ENCODE measurements at places on chromosomes 12 and 14.
A peak's percentile ranks its signal among the peaks of the same experiment; 100 is the strongest.

DNA sequence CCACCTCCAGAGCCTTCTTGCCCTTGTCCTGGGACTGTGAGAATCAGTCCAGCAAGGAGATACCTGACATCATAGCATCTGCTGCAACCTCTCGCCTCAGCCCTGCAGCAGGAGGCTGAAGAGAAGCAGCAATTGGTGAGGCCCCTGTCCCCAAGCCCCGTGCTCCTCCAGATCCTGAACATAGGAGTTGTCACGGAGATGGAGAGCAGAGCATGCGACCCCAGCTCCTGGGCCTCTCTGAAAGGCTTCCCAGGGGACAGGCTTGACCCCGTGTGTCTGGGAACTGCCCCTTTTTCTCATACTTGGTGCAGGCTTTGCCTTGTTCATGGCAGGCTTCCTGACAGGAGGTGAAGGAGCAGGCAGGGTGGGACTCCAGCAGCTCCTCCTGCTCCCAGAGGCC is 127.7 kb upstream of the PZP start:
- no peak for DNase-seq

GRCh38 chr12:70045036-70045435 is 198.2 kb upstream of the CNOT2 start:
- no peak for DNase-seq

DNA sequence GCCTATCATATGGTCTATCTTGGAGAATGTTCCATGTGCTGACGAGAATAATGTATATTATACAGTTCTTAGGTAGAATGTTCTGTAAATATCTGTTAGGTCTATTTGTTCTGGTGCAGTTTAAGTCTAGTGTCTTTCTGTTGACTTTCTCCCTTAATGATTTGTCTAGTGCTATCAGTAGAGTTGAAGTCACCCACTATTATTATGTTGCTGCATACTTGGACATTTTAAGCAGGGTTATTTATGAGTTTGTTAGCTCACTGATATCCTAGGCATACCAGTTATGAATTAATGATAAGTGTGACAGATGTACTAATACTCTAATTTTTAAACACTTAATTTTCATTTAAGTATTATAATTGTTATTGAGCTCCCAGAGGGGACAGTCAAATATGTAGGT is 292.5 kb downstream of the AKAP6 start:
- DNase-seq = no peak

DNA sequence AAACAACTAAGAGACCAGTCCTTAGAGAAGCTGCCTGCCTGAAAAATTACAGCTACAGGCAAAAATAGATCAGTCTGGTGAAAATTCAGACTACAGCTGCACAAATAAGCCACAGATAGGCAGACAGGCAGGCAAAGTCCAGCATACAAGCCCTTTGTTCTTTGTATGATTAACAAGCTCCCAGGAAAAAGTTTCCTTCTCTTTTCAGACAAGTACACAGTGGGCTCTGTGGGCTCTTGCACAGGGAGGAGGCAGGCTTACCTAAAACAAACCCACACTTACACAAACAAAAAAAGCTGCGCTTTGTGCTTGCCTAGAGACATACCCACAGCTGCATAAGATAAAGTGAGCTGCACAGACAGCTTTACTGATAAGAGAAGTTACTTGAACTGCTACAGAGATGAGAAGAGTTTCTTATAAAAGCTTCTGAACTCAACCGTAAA is 7.7 kb downstream of the OR6C68 start:
- no peak for DNase-seq

- DNase-seq = peak; percentile 37
Observed at GRCh38 chr14:101458741-101459550, 102.3 kb upstream of the DIO3 start.

DNA sequence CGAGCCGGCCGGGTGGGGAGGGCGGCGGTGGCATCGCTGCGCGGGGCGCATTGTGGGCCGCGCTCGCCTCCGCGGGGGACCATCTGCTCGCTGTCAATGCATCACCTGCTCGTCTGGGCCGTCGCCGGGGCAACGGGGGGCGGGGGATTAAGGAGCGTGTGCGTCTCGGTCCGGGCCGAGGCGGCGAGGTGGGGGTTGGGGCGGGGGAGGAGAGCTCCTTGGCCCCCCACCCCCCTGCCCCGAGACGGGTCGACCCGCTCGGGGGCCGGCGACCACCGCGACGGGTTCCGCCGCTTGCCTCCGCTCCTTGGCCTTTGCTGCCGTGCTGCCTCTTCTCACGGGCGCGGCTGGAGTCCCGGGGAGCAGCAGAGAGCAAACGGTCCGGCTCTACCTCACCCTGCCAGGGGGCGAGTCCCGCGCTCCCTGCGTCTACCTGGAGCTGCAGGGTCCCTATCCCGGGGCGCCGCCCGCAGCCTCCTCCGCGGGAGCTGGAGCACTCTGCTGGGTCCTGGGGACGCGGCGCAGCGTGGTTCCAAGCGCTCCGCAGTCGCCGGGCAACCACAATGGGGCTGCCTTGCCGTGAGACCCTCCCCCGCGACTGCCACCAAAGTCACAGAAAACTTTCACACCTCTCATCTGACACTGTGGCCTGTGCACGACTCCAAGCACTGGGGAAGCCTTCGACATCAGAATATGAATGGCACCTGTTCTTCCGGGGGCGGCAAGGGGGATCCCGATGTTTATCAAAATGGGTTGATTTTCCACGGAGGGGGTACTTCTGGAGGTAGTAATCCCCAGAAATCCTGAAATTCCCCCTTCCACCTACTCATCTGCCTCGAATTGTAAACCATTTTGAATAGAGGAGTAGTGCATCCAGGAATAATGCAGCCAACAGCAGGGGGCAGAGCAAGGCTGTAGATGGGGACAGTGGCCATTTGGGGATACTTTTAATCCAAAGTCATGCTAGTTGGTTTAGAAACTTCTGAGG is at the start of gene C12orf42:
Gene C12orf42, minus strand, starts transcription at position 500 of the 988 bp plus-strand sequence. CDS start 17,542 bp downstream, outside the sequence.
- DNase-seq = peak; percentile 68

DNA sequence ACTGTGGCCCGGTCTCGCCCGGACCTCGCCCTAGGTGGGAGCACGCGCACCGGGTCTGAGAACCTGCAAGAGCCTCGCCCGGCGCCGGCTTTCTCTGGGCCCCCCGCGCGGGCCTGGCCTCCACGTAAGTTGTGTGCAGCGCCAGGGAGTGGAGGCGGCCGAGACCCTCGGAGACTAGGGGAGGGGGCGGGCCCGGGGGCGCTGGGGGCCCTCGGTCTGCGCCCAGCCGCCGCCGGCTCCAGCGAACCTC is 183 bp upstream of the PRMT8 start:
- DNase-seq = no peak

GRCh38 chr12:94769047-94769420 is 118.7 kb upstream of the TMCC3 start:
- no peak for DNase-seq

- DNase-seq = no peak
Observed at GRCh38 chr12:4417936-4418335, 27.7 kb downstream of the FGF6 start.

GRCh38 chr12:64566831-64567517 is 43.3 kb upstream of the RASSF3 start:
- DNase-seq = no peak

- peak; percentile 65 for DNase-seq
Observed at GRCh38 chr12:219891-220352, 6.0 kb upstream of the SLC6A12 start.

DNA sequence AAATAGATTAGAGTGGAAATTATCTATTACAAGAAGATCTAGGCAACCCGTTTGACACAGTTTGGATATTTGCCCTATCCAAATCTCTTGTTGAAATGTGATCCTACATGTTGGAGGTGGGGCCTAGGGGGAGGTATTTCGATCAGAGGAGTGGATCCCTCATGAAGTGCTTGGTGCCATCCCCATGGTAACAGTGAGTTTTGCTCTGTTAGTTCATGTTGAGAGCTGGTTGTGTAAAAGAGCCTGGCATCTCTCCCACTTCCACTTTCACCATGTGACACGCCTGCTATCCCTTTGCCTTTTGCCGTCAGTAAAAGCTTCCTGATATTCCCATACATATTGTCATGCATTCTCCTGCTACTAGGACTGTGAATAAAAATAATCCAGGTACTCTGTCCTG is 66.4 kb upstream of the FLRT2 start:
- DNase-seq = no peak

DNA sequence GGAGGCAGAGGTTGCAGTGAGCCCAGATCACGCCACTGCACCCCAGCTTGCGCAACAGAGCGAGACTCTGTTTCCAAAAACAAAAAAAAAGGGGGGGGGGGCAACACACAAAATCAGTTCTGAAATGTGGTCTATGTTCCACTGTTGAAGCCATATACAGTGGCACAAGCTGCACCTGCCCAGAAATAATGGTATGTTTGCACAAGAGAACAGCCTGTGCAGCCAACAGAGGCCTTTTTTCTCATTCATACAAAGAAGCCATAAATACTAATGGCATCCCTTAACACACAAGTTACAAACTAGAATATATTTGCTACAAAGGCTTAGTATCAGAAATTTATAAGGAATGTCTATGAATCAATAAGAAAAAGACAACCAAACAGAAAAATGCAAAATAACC is 37.1 kb downstream of the ITPR2 start:
- no peak for DNase-seq

DNA sequence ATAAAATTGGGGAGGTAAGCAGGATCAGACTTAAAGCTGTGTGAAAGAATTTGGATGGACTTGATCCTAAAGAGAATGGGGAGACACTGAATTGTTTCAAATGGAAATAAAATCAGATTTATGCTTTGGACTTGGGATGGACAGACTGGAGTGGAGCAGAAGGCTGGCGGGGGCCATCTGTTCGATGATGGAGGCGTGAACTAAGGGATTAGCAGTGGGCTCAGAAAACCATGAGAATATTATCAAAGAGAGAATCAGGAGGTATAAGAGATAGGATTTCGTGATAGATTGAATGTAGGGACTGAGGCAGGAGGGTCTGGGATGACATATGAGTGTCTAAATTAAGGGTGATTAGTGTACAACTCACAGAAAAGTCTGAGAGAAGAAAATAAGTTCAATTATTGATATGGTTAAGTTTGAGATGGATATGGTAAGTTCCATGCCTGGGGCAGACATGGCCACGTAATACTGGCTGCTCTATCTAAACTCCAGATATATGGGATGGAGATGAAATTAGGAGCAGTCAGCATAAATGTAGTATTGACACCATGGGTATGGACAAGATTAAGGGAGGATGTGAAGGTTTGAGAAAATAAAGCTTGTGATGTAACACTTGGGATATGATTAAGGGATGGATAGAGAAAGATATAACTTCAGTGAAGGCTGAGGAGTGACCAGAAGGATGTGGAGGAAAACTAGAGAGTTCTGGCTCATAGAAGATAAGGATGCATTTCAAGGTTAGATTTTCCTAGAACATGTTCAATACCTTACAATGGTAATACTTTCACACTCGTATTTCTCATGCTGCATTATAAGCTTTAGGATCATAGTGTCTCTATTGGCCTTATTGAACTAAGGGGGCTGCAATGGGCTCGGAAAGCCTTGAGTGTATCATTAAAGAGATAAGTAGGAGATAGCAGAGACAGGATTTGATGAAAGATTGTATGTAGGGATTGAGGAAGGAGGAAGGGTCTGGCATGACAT is 1.0 kb upstream of the TSSK4 start:
- no peak for DNase-seq

DNA sequence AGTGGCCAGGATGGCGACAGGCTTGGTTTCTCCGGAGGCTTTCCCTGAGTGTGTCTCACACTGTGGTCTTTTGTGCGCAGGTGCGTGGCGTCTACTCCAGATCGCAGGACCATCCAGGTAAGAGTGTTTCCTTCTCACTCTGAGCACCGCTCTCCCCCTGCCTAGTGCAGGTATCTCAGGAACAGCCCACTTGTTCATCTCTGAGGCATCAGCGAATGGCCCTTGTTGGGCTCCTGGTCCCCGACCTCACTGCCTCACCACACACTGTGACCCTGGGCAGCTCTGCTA is 781 bp downstream of the ADGRD1 start:
- no peak for DNase-seq

- no peak for DNase-seq
Observed at GRCh38 chr12:123388951-123389559, 5.1 kb downstream of the KMT5A start.

DNA sequence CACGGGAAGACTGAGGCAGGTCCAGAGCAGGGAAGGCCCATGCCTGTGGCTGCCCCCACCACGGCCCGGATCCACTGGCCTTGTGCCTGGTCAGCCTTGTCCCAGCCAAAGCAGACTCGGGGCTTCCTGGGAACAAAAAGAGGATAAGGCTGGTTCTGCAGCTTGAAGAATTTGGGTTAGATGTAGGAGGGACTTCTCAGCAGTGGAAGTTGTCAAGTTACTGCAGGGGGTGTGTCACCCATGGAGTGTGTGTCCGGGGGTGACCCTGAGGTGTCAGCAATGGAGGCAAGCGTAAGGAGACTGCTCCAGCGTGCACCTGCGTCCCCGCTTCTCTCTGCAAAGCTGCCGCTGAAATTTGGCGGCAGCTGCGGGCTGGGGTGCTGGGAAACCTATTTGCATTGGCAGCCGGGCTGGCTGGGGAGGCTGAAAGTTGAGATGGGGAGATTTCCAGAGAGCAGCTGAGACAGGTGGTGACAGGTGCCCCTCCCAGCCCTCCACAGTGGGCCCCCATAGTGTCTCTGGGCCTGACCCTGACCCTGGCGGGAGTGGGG is 12.5 kb upstream of the TNFAIP2 start:
- DNase-seq = no peak

All from activated T-cell treated with anti-CD3 and anti-CD28 coated beads, Interleukin-2, amount 50 U/mL, for 24 hours (primary cell).